ENCODE measurements at places on chromosomes 4 and X.

DNA sequence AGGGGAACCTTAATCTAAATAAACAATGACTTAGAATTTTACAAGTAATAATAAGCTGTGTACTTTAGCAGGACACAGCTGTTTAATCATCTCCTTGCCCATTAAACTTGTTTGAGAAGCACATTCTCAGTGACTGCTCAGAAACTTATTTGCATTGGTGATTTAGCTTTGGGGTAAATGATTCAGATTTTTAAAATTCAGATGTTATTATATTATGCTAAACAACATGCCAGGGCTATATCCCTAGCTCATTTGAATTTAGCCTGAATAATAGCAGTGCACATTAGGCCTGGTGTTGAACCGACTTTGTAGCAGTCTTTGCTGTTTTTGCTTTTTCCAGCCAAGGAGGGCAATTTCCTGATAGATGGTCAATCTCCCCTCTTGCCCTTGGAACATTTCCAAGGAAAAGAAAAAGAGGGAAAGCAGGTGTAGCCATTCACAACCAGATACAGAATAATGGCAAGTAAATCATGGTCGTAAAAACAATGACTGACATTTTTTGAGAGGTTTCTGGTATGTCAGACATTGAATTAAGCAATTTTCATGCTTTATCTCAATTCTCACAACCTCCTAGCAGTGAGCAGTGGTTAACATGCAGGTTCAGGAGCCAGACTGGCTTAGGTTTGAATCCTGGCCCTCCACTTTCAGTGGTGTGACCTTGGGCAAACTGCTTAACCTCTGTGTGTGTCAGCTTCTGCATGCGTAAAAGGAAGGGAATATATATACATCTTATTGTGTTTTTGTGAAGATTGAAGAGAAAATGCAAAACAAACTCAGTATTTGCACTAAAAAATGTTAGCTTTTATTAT is 16.8 kb downstream of the ARHGEF38 start:
- DNase-seq = no peak

- DNase-seq = peak; percentile 49
Measured at GRCh38 chr4:98261405-98262291, 464 bp downstream of the RAP1GDS1 start.

DNA sequence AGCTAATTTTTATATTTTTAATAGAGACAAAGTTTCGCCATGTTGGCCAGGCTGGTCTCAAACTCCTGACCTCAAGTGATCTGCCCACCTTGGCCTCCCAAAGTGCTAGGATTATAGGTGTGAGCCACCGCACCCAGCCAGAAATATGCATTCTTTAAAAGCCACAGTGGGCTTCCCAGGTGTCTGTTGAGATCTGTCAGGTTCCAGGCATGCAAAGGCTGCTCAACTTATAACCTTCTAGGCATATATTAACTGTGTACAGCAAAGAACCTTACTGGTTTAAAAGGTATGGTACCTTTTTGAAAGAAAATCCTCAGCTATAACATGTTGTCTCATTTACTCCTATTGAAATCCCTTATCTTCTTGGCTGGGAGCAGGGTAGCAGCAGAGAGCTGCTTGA is 42.5 kb downstream of the JADE3 start:
- DNase-seq = no peak

- DNase-seq = peak; percentile 0
Measured at GRCh38 chr4:158211222-158211621, 936 bp downstream of the TMEM144 start.

DNA sequence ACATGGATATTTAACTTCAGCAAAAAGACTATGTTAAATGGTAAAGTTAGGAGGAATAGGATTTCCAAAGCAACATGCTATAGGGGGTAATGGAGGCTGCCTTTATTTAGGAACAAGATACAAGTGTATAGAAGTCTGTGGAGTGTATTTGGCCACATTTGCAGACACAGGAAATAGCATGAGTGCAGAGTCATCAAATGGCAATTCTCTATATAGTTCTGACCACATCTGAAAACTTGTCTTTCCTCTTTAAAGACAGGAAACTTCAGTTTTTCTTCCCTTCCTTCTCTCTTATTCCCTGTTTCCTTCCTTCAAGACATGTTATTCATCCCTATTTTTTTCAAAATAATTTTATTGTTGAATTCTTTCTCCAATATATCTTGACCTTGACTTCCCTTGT is 119.3 kb upstream of the PITX2 start:
- DNase-seq = no peak

DNA sequence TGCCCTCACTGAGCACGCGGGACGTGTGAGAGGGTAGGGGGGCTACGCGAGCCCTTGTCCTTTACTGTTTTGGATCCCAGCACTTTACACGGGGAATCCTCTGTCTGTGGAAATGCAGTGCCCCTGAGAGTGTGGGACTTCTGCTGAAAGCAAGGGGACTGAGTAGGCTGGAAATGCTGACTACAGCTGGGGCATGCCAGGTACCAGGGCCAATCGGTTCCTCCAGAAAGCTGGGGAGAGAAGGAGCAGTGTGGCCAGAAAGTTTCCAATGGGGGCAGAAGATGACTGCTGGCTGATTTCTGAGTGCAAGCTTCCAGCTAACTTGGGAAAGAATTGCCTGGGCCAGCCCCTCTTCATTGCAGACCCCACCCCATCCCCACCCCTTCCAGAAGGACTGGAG is 1.5 kb downstream of the NHSL2 start:
- DNase-seq = no peak

DNA sequence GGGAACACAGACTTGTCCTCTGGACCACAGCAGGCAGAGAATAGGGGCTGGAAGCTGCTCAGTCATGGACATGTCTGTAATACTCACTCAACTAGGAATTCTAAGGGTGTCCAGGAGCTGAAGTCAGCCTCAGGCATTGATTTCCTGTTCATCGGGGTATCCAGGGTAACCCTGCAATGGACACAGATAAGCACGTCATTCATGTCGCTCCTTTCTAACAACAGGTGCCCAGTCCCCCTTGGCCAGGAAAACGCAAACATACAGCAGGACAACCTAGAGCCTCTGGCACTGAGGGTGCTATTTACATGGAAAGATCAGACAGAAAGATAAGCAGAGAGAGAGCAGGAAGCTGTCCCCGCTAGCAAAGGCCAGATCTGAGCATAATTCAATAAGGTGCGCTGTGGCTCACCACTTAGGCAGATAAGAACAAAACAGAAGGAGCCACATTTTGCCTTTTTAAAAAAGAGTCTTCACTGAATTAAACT is 21.3 kb downstream of the QDPR start:
- DNase-seq = no peak

GRCh38 chr4:20368926-20369325 is 117.2 kb downstream of the SLIT2 start:
- DNase-seq = peak; percentile 34

DNA sequence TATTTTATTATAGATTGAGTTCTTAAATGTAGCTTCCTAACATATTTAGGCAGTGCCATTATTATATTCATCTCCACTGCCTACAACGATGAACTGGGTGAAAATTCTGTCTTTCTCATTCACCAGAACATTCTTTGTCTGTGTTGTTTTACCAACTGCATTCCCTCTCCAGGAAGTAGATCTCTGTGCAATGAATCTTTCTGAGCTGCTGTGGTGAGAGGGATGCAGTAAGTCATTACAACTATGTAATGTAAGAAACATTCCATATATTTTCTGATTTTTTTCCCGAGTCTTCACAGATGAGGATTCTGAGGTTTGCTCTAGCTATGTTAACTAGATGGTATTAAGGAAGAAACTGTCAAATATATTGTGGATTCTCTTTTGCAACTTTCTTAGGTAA is 811.9 kb upstream of the PCDH7 start:
- DNase-seq = no peak

- DNase-seq = no peak
Measured at GRCh38 chrX:108307132-108308085, 130.8 kb downstream of the COL4A6 start.

- DNase-seq = no peak
Measured at GRCh38 chr4:93495346-93495745, 333.2 kb upstream of the ATOH1 start.

GRCh38 chr4:159425737-159426305 is 322.9 kb downstream of the RAPGEF2 start:
- no peak for DNase-seq

- DNase-seq = no peak
Measured at GRCh38 chr4:186021461-186022167, 47.3 kb upstream of the TLR3 start.
